Inflammatory macrophage (primary cell): ENCODE measurements at places on chromosomes 11 and 22.

DNA sequence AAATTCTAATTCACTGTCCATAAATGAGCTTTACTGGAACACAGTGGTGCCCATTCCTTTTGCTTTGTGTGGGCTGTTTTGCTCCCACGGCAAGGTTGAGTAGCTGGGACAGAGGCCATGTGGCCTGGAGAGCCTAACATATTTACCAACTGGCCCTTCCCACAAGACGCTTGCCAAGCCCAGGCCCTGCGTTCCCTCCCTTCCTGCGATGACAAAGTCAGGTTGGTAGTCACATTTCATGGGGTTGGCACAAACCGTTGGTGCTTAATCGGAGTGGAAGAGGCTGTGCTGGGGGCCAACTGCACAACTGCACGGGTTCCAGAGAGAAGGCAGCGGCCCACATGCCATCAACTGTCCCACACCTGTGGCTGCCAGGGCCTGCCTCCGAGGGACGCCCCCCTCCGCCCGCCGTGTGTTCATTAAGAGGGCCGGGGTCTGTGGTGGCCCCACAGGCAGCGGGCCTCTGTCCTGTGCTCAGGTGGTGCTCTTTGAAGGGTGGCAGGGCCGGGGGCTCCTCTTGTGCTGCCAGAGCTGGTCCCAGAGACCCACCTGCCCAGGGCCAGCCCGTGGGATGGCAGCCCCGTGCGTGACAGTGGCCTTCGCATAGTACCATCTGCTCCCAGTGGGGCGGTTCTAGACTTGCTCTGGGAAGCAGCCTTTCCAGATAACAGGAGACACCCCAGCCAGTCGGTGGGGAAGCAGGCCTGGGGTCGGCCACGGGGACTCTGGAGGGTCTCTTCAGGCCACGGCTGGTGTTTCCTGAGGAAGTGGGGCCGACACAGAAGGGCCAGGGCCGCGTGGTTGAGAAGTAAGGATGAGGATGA is 81.5 kb upstream of the CLDN5 start:
- DNase-seq = no peak

DNA sequence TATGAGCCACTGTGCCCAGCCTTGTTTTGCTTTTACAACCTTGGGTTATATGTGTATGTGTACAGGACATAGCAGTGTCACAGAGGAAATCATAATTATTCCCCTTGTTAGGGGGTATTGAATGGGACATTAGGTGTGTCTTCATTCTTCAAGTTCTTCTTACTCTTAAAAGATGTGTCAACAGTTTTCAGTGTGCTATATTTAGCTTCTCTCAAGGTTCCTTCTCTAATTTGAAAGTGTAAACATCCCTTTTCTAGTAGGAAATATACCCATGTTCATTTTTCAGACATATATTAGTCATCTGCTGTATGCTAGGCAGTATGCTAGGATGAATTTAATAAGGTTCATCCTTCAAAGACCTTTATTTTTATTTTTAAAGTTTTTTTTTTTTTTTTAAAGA is 17.1 kb downstream of the PCF11 start:
- peak; percentile 66 for DNase-seq

DNA sequence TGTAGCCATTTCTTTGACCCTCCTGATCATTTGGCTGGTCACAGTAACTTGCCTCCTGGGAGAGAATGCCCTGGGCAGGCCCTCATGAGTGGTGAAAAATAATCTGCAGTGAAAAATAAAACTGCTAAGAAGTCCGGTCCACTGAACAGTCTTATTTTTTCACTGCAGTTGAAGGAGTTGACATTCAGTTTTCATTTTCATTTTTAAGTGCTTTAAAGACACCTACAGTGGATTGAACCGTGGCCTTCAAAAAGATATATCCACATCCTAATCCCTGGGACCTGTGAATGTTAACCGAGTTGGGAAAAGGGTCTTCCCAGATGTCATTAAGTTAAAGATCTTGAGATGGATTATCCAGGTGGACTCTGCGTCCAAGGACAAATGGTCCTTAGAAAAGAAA is 153.6 kb upstream of the GRK3 start:
- DNase-seq = no peak

GRCh38 chr22:44999687-45000086 is 10.1 kb downstream of the PHF21B start:
- no peak for DNase-seq

GRCh38 chr11:129260750-129261149 is 68.6 kb upstream of the ARHGAP32 start:
- no peak for DNase-seq

DNA sequence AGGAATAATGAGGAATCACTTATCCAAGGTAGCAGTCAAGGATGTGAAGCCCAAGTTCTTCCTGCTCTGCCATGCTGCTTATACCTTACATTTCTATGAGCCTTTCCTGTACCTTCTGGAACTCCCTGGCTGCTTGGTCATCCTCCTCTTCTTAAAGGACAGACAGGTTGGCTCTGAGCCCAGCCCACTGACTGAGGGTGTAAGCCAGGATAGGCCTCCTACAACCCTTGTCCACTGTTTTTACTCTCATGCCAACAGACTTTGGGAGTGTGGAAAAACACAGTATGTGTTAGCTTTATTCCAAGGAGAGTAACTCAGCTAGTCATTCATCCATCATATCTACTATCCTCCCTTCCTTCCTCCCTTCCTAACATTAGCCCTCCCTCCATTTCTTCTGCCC is 47.5 kb downstream of the IRAG1 start:
- DNase-seq = no peak

GRCh38 chr22:44357966-44358465 is 45.3 kb upstream of the SHISAL1 start:
- DNase-seq = no peak

- DNase-seq = no peak
Observed at GRCh38 chr11:115941044-115941443, 436.8 kb upstream of the CADM1 start.

DNA sequence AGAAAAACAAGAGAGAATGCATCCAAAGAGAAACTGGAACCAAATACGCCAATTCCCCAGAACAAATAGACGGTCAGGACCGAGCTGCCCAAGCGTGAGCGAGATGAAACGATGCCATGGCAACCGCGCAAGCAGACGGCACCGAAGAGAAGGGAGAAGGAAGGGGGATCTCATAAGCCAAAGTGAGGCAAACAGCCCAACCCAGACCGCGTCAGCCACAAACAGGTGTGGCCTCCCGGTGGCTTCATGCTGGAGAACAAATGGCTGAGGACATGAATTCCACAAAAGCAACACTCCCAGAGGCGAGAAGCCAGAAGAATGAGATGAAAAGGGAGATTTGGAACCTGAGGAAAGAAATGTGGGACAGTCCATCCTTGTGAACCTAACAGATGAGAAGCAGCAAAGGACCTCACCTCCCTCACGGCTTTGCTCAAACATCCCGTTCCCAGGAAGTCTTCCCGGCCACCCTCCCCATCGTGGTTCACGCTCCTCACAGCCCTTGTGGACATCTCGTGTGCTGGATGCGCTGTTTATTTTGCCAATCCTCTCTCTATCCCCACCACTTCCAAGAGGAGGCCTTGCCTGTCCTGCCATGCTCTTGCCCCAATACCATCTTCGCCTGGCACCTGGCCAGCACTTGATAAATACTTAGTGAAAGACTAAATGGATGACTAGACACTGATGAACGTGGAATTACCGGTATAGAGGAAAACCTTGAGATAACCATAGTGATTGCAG is 89.1 kb upstream of the RTL6 start:
- DNase-seq = no peak

DNA sequence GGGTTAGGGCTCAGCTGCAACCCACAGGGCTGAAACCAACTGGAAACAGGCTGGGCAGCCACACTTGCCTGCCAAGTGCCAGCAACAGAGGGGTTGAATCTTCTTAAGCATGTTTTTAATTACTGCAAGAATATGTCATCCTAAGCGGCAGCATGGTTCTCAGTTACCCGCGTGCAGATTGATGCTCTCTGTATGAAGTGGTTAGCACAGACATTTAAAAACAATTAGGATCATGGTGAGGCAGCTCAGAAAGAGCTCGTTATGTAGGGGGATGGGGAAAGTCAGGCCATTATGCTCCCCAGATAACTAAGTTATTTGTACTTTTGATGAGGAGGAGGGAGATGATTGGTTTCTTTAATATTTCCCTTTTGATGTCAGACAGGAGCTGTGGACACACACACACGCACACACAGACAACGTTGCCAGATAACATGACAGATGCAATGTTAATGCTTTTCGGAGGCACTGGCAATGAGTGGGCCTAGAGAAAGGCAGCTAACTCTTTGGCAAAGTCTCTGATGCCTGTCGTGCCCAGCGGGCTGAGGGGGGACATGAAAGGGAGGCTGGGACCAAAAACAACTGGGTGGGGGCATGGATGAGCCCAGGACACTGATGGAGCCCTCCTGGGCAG is 389.7 kb downstream of the NXPE2 start:
- DNase-seq = no peak

DNA sequence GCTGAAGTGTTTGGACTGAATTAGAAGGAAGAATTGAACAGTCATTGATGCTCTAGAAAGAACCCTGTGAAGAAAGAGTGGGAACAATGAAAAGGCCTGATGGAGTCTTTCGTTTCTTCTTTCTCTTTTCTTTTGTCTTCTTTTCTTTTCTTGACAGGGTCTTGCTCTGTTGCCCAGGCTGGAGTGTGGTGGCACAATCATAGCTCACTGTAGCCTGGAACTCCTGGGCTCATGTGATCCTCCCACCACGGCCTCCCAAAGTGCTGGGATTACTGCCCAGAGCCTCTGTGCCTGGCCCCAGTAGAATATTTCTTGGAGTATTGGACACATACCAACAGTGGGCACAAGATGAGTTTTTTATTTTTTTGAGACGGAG is 1.1 kb downstream of the FEN1 start:
- no peak for DNase-seq

- no peak for DNase-seq
Observed at GRCh38 chr22:19081351-19081750, 40.9 kb downstream of the DGCR2 start.

GRCh38 chr22:39138357-39138997 is 14.0 kb downstream of the CBX7 start:
- no peak for DNase-seq

DNA sequence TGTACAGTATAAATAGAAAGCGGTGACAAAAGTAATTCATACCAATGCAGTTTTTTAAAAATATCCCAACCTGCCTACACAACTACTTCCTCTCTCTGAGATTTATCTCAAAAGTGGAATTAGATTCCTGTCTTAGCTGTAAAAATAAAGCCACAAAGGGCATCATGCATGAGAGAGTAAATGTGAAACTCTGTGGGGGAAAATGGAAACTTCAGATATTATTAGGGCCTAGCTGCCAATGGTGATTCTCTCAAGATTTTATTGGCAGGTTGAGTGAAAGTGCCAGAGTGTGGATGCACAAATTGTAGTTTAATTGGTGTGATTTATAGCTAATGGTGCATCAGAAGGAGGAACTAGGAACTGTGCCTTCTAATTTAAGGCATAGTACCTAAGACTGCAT is 356.9 kb upstream of the CCDC90B start:
- DNase-seq = no peak

DNA sequence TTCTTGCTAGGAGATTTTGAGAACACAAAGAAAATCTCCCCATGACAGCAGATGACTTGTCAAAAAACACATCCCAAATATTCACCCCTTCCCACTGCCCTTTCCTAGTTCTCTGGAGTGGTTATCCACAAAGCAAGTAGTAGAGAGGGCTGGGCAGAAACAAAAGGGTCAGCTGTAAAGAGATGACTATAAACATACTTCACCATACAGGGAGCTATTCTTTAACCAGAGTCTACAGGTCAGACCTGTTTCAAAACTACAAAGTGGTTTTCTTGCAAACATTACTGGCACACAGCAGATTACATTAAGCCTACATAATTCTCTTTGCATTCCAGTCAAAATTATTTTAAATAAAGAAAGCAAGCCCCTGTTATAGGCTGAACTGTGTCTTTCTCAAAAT is 47.7 kb upstream of the NFRKB start:
- no peak for DNase-seq

DNA sequence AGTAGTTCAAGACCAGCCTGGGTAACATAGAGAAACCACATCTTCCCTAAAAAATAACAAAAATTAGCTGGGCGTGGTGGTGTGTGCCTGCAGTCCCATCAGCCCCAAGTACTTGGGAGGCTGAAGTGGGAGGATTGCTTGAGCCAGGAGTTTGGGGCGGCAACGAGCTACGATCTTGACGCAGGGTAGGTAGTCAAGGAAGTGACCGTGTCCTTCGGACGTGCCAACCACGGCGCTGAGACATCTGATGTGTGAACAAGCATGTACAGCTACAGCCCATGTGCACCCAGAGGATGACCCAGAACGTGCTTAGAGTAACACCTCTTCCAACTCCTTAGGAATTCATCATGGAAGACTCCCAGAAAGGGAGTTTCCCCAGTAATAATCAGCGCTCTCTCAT is 21.4 kb downstream of the RGL4 start:
- DNase-seq = no peak

DNA sequence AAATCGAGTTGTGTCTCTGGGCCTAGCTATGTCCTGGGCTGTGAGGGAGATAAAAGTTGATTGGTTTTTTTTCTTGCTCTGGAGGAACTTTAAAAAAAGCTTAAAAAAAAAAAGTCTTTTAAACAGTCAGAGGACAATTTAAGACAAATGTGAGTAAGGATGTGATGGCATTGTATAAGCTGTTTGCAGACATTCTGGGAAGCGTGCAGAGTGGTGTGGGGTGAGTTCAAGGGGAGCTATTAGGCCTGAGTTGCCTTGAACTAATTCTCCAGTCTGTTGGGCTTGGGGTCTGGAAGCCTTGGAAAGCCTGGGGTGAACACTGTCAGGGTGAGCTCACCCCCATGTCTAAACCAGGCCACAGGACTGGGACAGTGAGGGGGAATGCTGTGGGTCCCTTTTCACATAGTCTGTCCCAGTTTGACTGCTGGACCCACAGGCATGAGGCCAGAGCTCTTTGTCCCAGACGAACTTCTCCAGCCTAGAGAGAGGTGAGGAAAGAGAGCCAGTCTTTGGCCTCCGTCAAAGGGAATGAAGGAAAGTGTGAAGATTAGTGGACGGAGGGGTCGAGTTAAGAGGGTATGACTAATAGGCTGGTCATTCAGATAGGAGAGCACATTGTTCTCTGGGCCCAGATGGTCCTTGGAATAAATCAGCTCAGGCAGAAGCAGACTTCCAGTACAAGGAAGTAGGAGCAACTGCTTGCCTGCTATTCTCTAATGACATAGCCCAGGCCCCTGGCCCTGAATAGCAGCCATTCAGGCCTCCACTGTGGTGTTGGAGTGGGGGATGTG is 76.4 kb upstream of the NNMT start:
- no peak for DNase-seq

DNA sequence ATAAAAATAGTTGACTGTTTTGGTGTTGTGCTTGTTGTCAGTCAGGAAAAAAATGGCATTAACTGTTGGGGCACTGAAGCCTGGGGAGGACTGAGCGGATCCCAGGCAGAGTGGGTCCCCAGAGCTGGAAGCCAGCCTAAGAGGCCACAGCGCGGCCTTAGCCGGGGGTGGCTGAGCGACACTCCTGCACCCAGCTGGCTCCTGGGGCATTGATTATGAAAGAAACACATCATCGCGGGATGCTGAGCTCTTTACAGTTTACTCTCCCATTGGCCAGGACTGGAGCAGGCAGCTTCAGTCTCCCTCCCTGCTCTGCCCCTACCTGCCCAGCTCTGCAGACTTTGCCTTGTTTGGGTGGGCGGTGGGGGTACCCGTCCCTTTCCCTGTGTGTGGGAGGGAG is 121.5 kb downstream of the ST3GAL4 start:
- DNase-seq = no peak

- no peak for DNase-seq
Observed at GRCh38 chr22:39776295-39777009, 117.1 kb downstream of the ENTHD1 start.

- no peak for DNase-seq
Observed at GRCh38 chr11:126607374-126607773, 251.9 kb downstream of the ST3GAL4 start.
